ENCODE measurements at places on chromosomes 4 and X. TPM values are rescaled to one million over a fixed set of nuclear protein-coding genes. Genes with fewer than 3 reads are reported as not detected.

DNA sequence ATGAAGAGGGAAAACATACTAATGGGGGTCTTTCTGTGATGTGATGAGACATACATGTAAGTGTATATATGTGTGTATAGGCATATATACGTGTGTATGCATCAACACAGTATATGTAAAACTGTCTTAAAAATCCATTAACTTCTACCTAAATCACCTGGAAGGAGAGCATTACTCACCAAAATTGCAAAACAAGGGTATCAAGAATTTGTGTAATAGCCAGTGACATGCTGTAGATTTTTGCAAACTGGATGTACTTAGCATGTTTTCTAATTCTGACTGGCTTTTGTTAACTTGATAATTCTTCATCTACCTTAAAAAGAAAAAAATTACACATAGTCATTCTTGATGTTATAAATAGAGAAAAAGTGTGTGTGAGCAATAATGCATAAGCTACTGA, 104.7 kb downstream of the PRRG1 start:
- DNase-seq, result no peak

The USP11 gene
- total RNA-seq, result 277 TPM

- no peak for DNase-seq
Measured at GRCh38 chr4:184450743-184451535, 23.4 kb downstream of the IRF2 start.

DNA sequence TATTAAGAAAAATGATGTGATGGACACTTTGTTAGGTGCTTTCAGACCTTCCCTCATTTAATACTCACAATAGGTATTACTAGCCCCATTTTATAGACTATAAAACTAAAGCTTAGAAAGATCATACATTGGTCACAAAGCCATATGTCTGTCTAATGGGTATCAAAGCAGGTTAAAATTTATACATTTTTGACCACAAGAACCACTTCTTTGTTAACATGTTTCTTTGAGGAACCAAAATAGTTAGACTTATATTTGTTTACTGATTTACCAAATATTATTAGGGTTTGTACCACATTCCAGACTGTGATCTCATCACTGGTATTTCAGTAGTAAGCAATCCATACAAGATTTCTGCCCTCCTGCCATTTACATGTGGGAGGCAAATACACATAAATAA, 363.3 kb downstream of the NAF1 start:
- no peak for DNase-seq

- no peak for DNase-seq
Measured at GRCh38 chr4:103634236-103634635, 85.5 kb downstream of the TACR3 start.

DNA sequence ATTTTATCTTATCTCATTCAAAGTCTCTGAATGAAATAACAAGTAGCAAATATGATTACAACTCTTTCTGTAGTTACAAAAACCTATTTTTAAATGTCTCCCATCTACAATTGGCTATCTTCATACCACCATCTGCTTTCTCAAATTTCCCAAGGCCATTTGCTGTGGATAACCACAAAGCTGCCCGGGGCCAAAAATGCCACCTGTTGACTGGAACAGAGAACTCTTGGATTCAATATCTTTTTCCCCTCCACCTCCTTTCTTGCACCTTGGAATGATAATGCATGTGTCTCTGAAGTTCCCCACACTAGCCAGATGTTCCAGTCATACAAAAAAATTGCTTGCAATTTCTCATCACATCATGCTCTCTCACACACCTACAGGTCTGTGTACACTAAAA, 93.3 kb upstream of the SCML1 start:
- DNase-seq, result no peak

The RHOXF2 gene
- not detected for total RNA-seq

DNA sequence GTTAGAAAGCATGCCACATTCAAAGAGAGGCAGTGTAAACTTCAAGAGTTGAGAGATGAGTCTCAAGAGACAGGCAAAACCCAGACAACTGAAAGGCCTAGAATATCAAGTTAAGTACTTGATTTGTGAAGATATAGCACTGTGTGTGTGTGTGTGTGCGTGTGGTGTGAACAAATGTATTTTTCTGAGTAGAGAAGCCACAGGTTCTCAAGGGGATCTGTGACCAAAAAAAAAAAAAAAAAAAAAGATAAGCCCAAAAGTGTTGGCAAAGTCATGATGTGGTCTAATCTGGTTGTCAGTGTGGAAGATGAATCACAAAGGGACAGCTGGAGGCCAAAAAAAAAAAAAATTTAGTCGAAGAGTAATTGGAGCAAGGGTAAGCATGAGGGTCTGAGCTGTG, 3.9 kb downstream of the RIPPLY1 start:
- DNase-seq, result no peak

The IQSEC2 gene
- total RNA-seq, result 18.1 TPM

The EDA2R gene
- total RNA-seq, result 4.2 TPM

The KIAA1210 gene
- total RNA-seq, result not detected

- peak; percentile 52 for DNase-seq
Measured at GRCh38 chr4:52911684-52912294, 49.7 kb downstream of the RASL11B start.

The ZDHHC15 gene
- 2.3 TPM for total RNA-seq

- DNase-seq, result no peak
Measured at GRCh38 chrX:107562482-107562881, 65.8 kb upstream of the PRPS1 start.

DNA sequence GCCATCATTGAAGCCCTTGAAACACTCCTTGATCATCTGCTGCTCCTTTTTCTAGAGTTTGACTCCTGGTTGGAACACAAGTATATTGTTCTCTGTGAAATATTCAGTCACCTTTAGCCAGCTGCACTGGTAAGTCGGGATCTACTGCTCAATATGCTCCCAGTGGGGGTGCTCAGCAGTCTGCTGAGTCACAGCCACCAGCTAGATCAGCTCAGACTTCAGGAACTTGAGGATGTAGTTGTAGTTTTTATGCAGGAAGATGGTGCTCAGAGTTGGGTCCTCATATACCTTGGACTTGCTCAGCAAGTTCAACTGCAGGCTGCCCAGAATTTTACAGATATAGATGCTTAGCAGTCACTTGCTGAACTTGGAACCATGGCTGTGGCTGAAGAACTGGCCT, 202.5 kb upstream of the RPL34 start:
- DNase-seq, result no peak

All from progenitor cell of endocrine pancreas (in vitro differentiated cells).